ENCODE measurements at places on chromosomes 16 and 17.

GRCh38 chr17:2595716-2596115, 2.3 kb downstream of the PAFAH1B1 start:
- DNase-seq = no peak

GRCh38 chr17:9205520-9206409, 184.5 kb downstream of the NTN1 start:
- no peak for DNase-seq

DNA sequence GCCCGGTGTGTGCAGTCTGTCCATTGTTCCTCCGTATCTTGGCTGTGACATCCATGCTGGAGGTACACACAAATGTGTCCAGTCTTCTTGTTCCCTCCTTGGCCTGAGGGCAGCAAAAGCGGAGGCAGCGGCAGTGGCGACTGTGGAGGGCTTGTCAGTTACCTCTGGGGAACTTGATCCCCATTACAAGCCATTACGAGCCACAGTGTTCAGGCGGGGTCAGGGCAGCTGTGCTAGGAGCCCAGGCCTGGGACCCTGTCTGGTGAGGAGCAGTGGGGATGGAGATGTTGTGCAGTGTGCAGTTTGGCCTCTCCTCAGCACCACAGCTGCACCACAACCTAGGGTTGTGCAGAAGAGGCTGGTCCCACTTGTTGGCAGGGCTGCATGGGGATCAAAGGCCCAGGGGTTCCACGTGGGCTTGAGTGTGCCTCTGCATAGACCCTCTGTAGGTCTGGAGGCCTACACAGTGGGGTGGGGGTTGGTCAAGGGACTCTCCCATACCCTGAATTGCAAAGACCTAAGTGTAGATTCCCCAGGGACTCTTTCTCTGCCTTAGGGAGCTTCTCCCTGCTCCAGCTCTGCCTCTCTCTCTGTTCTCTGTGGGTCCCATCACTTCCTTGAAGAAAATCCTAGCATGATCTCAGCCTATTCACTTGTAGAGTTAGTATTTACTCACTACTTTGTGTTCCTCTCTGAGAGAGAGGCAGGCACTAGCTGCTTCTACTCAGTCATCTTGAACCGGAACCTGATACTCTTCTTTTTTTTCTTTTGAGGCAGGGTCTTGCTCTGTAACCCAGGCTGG, 58.8 kb downstream of the SLFN11 start:
- peak; percentile 2 for DNase-seq

- DNase-seq = no peak
These were observed 10.0 kb upstream of the RPL13 start for GRCh38 chr16:89550421-89551007.

DNA sequence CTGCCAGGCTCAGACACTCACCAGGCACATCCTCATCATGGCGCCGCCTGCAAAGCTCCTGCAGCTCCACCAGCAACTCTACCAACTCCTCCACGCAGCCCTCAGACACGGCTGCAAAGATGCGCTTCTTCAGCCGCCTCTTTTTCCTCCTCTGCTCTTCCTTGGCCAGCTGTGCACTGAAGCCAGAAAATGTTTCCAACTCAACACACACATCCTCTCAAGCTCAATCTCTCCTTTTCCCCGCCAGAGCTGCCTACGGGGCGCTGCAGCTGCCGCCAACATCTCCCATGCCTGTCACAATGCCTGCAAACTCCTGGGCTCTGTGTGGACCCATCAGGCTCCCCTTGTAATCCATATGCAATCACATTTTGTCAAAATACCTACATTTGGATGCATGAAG, 14.2 kb downstream of the TRPV3 start:
- no peak for DNase-seq

DNA sequence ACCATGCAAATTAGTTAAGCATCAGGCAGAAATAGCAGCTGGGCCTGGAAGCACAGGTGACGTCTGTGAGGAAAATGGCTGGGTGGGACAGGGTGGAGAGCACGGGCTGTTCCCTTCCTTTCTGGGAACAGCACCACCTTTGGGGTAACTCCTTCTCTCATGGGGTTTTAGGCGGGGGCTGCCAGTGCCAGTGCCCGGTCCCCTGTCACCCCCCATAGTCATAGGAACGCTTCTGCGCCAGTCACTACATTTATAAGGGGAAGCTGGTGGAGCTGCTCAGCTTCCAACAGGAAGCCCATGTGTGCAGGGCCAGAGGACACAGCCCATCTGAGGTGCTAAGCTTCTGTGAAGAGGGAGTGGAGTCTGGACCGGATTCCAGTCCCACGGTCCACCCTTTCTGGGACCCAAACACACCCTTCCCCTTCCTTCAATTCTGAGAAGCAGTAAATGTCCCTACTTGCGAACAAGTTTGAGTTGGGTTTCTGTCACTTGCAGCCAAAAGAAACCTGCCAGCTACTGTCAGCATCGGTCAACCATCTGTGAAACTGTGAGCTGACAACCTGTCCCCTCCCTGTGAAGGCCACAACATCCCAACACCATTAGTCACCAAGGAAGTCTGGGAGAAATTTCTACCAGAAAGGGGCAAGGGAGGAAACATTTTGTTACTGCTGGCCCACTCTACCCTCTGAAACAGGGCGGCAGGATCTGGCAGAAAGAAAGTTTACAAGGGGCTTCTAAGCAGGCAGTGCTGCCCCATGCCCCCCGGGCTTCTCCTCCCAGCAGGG, 86.0 kb upstream of the AMZ2 start:
- DNase-seq = no peak

DNA sequence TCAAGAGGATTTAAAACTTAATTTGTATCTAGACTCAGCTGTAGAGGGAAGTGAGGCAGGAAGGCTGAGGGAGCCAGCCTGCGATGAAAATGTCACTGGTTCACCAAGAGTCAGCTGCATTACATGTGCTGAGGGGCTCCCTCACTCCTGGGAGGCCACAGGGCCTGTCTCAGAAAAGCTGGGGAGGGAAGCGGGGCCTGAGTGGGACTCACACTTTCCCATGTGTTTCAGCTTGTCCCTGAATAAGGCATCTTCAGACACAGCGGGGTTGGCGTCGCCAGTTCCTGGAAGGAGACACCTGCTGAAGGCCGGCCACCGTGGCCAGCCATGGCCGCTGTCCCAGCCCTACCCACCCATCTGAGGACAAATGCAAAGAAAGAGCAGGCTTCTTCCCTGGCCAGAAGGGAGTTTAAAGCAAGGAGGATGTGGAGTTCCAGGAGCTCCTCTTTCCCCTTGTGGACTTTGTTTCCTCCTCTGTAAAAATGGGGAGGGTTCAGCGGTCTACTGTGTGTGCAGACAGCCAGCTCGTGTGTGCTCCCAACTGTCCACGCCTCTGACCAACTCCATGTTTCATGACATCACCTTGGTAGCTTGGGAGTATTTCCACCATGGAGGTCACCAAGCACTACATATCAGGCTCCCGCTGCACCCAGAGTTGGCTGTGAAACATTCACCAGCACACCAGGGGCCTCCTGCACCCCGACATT, 19.2 kb upstream of the MRPS23 start:
- no peak for DNase-seq

DNA sequence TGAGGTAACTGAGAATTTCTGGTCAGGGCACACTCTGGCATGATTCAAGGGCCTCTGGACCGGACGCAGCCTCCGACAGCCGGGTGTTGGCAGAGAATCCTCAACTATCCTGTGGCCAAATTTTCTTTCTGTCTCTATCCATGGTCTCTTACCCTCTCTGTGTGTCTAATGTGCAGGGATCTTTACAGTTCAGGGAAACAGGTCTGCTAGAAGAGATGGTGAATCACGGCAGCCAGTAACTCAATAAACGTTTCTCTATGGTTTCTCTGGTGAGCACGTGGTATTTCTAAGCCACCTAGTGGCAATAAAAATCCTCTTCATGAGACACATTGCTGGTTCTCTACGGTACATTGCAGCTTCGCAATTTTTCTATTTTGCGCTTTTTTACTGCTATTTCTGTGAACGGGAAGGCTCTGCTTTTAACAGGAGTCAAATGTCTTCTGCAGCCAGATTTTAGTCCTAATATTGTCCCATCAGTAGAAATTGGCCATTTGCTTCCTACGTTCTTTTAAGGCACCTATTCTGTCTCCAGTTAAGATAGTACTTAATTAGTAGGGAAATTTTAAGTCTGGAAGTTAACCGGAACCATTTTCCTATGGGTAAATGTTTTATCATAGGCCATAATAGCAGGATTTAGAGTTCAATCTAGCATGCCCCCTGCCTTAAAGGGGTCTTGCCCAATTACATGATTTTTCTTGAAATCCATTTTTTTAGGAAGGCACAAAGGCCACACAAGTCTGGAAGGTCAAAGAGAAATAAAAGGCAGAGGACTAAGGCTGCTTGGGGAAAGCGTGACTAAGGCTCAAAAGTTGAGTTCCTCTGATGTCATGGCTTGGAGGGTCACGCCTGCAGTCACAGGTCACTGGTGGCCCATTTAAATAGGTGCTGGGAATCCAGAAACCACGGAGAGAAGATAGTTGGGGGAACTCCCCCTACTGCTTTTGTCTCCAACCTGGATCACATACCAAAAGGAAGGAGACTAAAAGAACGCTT, 31.5 kb downstream of the QPRT start:
- DNase-seq = peak; percentile 77

- DNase-seq = no peak
These were observed 35.7 kb downstream of the TMC6 start for GRCh38 chr17:78092794-78093324.

GRCh38 chr16:12228602-12229499, 252.3 kb downstream of the SNX29 start:
- DNase-seq = peak; percentile 16

GRCh38 chr17:17679748-17680147, 1.5 kb upstream of the RAI1 start:
- no peak for DNase-seq

- DNase-seq = no peak
These were observed 1.2 kb downstream of the SRRM2 start for GRCh38 chr16:2753733-2754020.

GRCh38 chr17:32998111-32998886, 6.7 kb downstream of the SPACA3 start:
- peak; percentile 83 for DNase-seq

DNA sequence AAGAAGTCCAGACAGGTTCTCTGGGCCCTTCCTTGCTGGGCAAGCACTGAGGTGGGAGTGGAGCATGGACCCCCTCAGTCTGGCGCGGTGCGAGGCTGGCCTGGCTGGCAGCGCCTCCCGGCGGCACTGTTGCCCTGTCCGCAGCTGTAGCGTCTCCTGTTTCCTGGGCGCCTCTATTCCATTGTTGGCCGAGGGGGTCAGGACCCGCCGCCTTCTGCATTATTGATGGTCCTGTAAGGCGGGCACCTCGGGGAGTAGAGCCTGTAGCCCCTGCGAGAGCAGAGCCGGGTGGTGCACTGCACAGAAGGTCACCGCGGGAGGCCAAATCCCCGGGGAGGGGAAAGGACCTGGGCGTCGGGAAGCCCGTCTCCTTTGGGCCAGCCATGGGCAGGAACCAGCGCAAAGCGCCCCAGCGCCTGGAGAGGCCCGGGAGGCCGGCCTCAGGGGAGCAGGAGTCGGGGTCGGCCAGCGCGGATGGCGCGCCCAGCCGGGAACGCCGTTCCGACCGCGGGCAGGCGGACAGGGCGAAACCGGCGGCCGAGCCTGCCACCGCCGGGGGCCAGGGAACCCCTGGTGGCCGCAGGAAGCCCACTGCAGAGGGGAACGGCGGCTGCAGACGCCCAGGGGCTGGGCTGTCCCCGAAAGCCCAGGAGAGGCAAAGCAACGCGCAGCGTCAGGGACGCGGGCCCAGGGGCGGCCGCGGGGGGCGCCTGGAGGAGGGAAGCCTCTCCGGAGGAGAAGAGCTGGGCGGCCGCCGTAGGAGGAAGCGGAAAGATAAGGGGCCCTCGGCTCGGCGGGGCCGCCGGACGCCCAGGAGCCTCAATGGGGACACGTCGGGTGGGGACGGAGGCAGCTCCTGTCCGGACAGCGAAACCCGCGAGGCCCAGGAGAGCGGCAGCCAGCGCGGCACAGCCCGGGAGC, at the start of gene MYO15B:
Gene MYO15B (plus strand): TSS at position 126 of the 921 bp plus-strand sequence. CDS start 258 bp downstream, at position 384.
- peak; percentile 69 for DNase-seq

DNA sequence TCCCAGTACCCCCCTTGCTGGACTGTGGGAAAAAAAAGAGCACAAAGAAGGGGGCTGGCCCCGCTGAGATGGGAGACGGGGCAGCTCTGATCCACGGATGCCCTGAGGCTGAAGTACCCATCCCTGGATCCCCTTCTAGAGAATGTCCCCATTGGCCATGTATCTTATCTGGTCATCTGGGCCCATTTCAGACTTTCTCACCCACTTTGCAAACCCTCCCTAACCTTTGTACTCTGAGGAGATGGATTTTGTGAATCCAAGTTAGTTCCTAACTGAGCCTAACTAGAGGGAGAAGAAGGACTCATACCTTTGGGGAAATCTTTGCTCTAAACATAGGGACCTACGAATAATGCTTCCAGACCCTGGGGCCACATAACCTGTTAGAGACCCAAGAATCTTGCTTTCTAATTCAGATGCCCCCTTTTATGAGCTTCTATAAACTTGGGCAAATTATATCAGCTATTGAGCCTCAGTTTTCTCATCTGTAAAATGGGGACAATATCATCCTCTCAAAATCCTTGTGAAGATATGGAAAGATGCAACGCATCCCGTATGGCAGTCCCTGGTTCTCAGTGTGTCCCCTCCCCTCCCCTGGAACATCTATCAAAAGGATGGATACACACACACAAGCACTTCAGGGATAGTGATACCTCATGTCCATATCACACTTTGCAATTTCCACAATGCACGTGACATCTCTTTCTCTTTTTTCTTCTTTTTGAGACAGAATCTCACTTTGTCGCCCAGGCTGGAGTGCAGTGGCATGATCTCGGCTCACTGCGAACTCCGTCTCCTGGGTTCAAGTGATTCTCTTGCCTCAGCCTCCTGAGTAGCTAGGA, 16.8 kb upstream of the FZD2 start:
- no peak for DNase-seq

DNA sequence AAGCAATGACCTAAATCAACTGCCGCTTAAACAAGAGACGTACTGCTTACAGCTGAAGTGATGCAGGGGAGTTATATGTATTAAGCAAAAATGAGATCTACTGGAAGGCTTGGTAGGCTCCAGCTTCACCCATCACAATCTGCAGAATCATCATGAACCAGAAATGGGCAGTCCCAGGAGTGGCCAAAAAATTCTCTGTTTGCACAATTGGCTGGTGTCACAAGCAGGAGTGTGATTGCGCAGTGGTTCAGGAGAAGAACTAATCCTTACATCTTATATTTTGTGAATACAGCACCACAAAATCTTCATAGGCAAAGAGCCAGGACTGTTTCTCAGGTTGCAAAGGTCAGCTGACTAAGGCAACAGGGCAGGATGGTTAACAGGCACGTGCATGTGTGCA, 75.9 kb downstream of the CES1 start:
- DNase-seq = no peak

- no peak for DNase-seq
These were observed 384.6 kb downstream of the CNTNAP4 start for GRCh38 chr16:76661691-76662235.

- DNase-seq = no peak
These were observed 125.9 kb downstream of the MAP2K6 start for GRCh38 chr17:69540356-69540755.

GRCh38 chr16:74999219-74999608, 390 bp downstream of the ZNRF1 start:
- no peak for DNase-seq

GRCh38 chr17:33572615-33573014, 279.5 kb upstream of the ASIC2 start:
- DNase-seq = no peak

DNA sequence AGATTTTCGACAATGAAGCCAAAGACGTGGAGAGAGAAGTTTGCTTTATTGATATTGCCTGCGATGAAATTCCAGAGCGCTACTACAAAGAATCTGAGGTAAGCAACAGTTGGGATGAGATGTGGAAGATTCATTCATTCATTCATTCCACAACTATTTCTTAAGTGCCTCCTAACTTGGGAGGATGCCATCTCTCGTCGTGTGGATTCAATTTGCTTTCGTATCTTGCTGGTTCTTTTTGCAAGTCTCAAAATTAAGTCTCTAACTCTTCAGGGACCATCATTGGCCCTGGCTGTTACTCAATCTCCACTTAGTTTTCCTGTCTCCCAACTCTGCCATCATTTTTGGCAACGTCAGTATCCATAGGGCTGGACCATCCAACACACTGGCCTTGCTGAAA, 85.6 kb upstream of the NOL11 start:
- DNase-seq = no peak
